Non-pigmented ciliary epithelial cell (primary cell): ENCODE measurements at places on chromosomes 2 and 18.

- DNase-seq = no peak
Measured at GRCh38 chr2:118687698-118688097, 159.8 kb downstream of the EN1 start.

GRCh38 chr2:179438654-179439053 is 174.0 kb upstream of the SESTD1 start:
- DNase-seq = no peak

DNA sequence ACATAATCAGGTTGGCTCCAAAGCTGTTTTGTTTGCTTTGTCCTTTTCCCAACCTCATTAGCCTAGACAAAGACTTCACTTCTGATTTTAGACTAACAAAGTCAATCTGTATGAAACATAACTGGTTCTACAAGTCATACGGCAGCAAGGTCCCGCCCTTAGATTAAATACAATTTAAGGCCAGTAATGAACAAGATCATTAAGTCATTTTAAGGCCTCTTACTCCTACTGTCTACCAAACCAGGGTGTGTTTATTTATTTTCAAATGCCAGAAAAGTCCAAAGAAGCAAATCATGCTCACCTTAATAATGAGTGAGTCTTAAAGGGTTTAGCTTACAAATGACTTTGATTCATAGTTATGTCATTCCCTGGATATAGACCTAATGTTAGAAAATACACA is 148.4 kb upstream of the ACVR2A start:
- no peak for DNase-seq

- DNase-seq = no peak
Measured at GRCh38 chr2:5290900-5291546, 401.2 kb upstream of the SOX11 start.

GRCh38 chr2:8527031-8527430 is 154.8 kb upstream of the ID2 start:
- no peak for DNase-seq
